Type B pancreatic cell (in vitro differentiated cells): ENCODE measurements at places on chromosomes 1 and 21.

DNA sequence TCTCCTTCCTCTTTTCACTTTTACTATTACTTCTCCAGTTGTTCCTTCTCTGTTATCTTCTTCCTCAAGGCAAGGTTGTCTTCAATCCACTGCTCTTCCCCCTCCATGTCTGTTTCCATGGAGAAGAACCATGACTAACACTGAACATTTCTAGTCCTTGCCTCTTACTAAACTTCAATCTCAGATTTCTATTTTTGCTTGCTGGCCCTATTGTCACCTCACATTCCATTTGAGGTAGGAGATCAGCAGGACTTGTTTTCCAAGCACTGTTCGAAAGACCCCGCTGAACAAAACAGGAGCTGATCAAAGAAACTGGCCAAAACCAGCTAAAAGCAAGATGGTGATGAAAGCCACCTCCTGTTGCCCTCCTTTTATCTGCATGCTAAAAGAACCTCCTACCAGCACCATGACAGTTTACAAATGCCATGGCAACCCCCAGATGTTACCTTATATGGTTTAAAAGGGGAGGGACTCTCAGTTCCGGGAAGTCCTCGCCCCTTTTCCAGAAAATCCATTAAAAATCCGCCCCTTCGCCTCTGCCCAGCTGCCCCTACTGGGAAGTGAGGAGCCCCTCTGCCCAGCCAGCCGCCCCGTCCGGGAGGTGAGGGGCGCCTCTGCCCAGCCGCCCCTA lies 22.6 kb downstream of the GON4L start:
- no peak for DNase-seq

DNA sequence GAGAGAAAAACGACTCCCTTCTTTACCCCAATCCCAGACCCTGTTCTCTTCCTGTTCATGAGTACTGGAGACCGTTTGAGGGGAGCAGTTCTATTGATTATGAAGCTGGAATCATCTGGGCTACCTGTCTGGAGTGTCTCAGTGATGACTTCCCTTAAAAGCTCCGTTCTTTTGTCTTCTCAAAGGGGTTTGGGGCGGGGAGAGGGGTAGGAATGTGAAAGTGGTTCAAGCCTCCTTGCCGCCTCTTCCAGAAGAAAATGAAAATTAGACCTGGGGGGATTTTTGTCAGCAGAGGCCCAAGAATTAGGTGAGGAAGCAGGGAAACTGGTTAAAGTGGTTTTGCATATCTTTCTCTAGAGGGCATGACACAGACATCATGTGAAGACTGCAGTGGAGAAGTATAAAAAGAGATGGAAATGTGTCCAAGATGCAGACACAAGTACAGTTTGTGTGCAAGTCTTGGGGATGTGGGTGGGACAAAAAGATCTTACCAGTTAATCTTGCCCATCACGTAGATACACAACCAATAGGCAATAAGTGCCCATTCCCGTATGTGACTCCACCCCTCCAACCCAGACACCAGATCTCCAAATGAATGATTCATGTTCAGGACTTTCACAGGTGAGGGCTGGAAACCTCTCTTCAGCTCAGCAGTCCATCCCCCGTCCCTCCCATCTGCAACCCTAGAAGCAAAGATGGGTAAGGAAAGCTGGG lies 470 bp upstream of the MTMR11 start:
- no peak for DNase-seq

- no peak for DNase-seq
Measured at GRCh38 chr1:38444311-38444710, 397.7 kb upstream of the POU3F1 start.

- no peak for DNase-seq
Measured at GRCh38 chr1:110220324-110220723, 10.2 kb downstream of the KCNC4 start.

DNA sequence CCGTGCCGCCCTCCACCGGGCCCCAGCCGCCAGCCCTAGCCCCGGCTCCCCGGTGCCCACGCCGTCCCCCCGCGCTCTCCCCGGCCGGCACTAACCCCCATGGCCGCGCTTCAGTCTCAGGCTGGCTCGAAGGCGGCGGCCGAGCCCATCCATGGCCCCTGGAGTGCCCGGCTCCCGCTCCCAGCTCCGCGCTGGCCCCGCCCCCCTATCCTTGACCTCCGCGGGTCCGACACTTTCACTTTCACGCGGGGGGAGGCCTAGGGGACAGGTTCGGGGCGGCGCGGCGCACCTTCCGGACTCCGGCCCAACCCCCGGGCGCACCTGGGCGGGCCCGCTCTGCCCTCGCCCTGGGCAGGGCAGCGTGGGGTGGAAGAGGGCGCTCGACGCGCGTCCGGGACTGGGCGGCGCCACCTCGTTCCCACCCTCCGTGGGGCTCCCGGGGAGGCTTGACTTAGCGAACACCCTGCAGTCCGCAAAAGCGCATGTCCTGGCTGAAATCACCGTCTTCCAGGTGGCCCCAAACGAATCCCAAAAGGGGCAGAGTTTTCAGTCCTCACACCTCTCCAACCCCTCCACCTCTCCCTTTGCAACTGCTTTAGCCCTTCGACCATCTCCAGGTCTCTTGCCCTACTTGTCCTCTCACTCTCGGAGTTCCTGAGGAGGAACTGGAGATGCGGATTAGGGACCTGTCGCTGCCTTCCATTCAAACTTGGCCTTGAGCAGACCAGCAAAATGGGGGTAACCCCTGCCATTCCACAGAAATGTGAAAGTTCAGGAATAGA lies 3.9 kb upstream of the DENND2D start:
- DNase-seq: no peak

DNA sequence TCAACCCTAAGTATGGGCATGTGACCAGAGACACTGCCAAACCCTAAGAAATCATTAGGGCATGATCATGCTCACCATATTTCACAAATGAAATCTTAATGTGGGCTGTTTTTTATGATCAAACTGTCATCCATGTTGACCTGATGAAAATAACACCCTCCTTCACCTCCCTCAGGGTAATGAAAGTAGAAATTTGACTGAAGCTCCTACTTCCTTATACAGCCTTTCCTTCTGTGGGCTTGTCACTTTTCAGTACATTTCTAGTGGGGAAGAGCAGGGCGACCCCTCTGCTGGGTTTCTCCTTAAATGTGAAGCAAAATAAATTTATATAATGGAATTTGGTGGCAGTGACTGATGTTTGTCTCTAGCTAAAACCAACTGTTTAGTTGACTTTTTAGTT lies 25.9 kb downstream of the IVNS1ABP start:
- no peak for DNase-seq

DNA sequence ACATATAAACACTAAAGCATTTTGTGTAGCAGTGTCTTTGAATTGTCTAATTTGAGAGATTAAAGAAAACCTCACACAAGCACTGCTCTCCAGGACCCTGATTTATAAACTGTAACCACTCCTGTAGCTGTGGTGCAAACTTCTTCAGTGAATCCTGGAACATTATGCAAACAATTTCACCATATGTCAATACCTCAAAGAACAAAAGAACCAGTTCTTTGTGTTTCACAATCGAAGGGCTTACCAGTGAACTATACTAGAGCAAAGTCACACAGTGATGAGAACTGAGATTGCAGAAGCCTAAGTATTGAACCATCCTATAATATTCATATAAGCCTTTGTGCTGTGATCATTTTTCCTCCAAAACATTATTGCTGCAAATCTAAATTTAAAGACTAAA lies 21.5 kb downstream of the DPH5 start:
- DNase-seq: no peak

DNA sequence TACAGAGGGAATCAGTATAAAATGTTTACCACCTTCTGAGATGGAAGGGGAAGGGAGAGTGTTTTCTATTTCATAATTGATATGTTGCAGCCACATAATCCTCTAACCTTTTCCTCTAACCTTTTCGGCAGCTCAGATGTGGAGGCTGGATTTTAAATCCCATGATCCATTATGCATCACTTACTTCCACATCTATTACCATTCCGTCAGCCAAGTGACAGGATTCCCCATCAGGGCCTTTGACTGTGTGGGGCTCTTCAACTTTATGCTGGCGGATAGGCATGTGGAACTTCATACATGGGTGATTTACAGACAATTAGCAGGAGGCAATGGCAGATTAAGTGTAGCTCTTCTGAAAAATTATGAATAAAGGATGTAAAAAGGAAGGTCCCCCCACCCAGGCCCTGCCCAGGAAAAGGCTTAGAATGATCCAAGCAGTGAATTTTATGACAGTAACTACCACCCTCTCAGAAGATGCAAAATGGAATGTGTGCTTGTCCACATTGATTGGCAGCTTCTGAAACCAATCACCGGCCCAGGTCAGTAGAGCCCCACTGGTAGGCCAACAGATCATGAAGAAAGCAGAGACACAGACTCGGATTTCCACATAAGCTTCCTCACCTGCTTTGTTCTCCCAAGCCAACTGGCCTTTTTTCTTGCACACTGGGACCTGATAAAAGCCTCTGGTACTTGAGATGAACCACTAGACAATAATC lies 147.0 kb downstream of the ST6GALNAC5 start:
- no peak for DNase-seq

- no peak for DNase-seq
Measured at GRCh38 chr1:44067266-44068250, 36.3 kb upstream of the SLC6A9 start.

DNA sequence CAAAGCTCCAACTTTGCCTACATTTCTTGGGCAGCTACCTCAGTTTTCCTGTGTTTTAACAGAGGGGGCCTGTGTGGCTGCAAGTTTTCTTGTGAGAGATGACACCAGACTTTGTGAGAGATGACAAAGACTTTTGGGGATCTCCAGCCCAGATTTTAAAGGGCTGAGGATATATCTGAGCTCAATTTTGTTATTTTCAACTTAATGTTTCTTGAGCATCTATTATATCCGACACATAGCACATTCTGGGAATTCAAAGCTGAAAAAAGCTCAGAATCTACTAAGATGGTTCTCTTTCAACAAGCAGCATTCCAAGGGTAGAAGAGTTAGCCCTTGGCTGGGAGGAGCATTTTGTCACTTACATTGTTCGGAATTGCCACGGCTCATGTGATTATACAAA lies 53.4 kb upstream of the PTGFRN start:
- no peak for DNase-seq

GRCh38 chr1:3415260-3416090 lies 39.0 kb upstream of the ARHGEF16 start:
- no peak for DNase-seq

DNA sequence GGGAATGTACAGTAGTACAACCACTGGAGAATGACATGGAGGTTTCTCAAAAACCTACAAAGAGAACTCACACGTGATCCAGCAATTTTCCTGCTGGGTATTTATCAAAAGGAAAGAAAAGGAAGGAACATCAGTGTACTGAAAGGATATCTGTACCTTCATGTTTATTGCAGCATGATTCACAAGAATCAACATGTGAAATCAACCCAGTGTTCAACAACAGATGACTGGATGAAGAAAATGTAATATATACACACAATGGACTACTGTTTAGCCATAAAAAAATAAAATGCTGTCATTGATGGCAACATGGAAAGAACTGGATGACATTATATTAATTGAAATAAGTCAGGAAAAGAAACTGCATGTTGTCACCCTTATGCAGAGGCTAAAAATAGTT lies 19.0 kb upstream of the CYP4A11 start:
- DNase-seq: no peak

DNA sequence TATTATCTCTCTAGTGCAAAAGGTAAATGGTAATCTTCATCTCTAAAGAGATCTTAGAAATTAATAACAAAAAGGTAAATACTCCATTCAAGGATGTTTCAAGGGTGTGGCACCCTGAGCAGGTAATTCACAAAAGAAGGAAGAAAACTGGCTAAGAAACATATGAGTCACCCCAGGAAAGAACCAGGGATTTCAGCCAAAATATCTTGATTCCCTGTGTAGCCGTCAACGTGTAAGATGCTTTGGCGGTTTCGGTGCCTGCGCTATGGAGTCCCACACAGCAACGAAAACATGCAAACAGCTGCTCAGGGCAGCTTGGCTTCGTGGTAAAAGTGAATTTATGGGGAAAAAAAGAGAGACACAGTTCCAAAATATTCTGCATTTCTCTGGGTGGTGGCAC lies 3.7 kb downstream of the ITGB2 start:
- DNase-seq: no peak

DNA sequence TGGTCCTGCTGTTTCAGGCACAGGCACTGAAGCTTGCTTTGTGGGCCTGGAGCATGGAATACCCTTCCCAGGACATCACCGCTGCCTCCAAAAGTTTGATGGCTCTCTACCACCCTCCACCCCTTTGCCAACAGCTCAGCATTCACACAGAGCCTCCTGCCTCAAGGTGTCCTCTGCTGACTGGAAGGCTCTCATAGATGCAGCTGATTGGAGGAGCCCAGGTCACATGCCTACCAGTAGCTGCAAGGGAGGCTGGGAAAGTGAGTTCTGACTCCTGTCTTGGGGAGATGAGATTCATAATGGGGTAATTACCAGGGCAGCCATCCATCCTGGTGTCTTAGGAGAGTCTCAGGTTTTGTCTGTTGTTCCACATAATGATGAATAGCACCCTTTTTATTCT lies 124.8 kb upstream of the GRIK3 start:
- DNase-seq: peak; percentile 31

GRCh38 chr1:93988634-93989350 lies 79.6 kb upstream of the GCLM start:
- no peak for DNase-seq

DNA sequence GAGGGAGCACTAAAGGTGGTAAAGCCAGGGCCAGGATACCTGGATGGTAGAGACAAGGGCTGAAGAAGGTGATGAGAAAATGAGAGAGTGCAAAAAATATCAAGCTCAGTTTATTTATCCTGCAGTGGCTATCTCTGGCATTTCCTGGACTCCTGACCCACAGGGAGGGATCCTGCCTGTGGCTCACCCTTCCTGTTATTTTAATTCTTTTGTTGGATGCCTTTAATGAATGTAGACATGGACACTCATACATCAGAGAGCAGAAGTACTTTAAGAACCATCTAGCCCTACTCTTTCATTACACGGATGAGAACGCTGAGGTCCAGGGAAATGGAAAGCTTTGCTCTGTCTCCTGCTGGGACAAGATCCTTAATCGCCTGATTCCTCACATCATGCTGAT lies 20.6 kb downstream of the JUN start:
- no peak for DNase-seq

DNA sequence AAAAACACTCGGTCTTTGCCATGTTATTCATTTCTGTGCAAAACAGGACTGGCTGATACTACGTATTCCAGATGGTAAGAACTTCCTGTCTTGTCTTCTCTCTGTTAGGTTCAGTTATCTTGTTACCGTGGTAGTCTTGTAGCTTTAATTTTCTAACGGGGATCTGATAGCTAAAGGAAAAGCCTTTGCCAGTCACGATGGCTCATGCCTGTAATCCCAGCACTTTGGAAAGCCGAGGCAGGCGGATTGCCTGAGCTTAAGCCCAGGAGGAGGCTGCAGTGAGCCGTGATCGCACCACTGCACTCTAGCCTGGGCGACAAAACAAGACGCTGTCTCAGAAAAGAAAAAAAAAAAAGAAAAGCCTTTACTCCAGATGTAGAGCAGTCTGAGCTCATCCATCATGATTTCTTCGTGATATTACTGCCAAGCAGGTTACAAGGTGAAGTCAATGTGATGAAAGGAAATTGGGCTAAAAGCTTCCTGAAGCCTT lies 11.1 kb upstream of the MSTO1 start:
- no peak for DNase-seq

GRCh38 chr1:83994111-83994510 lies 4.8 kb downstream of the TTLL7 start:
- no peak for DNase-seq
